ENCODE measurements at places on chromosomes 16 and 17. TPM values are rescaled to one million over a fixed set of nuclear protein-coding genes. Genes with fewer than 3 reads are reported as not detected.
A peak's percentile ranks its signal among the peaks of the same experiment; 100 is the strongest.

Gene KRT20
- not detected for polyA plus RNA-seq

Gene PPM1E
- polyA plus RNA-seq, result not detected

Gene SLC47A1
- not detected for polyA plus RNA-seq

Gene TMC8
- 76.0 TPM for polyA plus RNA-seq

Gene TAT
- polyA plus RNA-seq, result 0.06 TPM

Gene MLLT6
- 6.7 TPM for polyA plus RNA-seq

Gene PIPOX
- polyA plus RNA-seq, result 1.4 TPM

Gene ZSCAN10
- not detected for polyA plus RNA-seq

Gene GRB2
- 152 TPM for polyA plus RNA-seq

- H3K4me3 ChIP-seq, result no peak overlapping the region
- no peak overlapping the region for H3K27ac ChIP-seq
- H3K27me3 ChIP-seq, result no peaks in the 10 kb centered on the region
- H3K4me1 ChIP-seq, result no peaks in the 10 kb centered on the region
- DNase-seq, result no peak
These were observed 276.4 kb downstream of the SOX9 start for GRCh38 chr17:72397223-72397667.

- H3K27me3 ChIP-seq, result no peaks in the 10 kb centered on the region
- no peak overlapping the region for H3K27ac ChIP-seq
- no peak for DNase-seq
- no peaks in the 10 kb centered on the region for H3K36me3 ChIP-seq
- no peak overlapping the region for H3K4me3 ChIP-seq
- no peaks in the 10 kb centered on the region for H3K4me1 ChIP-seq
These were observed 15.7 kb upstream of the MLKL start for GRCh38 chr16:74716355-74716754.

DNA sequence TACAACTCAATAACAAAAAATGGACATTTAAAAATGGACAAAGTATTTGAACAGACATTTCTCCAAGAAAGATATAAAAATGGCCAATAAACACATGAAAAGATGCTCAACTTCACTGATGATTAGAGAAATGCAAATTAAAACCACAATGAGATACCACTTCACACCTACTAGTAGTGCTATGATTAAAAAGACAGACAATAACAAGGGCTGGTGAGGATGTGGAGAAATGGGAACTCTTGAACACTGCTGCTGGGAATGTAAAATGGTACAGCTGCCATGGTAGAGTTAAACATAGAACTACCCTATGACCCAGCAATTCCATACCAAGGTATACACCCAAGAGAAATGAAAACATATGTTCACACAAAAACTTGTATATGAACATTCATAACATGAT lies 24.9 kb downstream of the CFAP97D1 start:
- no peaks in the 10 kb centered on the region for H3K4me1 ChIP-seq
- H3K27me3 ChIP-seq, result peaks cover 18% of the 10 kb centered on the region
- no peaks in the 10 kb centered on the region for H3K36me3 ChIP-seq
- H3K4me3 ChIP-seq, result no peak overlapping the region

- H3K27ac ChIP-seq, result no peak overlapping the region
- DNase-seq, result no peak
- peaks cover 3% of the 10 kb centered on the region for H3K27me3 ChIP-seq
- H3K36me3 ChIP-seq, result no peaks in the 10 kb centered on the region
- no peak overlapping the region for H3K4me3 ChIP-seq
These were observed 156.8 kb upstream of the CDH13 start for GRCh38 chr16:82470016-82470415.

DNA sequence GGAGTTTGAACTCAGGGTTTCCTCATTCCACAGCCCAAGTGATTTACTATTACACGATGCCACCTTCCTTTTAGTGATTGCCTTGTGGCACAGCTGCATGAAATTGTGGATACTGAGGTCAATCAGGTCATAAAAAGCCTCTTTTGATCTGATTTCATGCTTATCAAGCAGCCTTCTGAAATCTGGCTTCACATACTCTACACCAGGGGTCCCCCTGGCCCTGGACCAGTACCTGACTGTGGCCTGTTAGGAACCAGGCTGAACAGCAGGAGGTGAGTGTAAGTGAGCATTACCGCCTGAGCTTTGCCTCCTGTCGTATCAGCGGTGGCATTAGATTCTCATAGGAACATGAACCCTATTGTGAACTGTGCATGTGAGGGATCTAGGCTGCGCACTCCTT lies 13.8 kb downstream of the SLFN5 start:
- H3K4me1 ChIP-seq, result peaks cover 80% of the 10 kb centered on the region
- peaks cover 77% of the 10 kb centered on the region for H3K36me3 ChIP-seq
- H3K4me3 ChIP-seq, result no peak overlapping the region
- no peaks in the 10 kb centered on the region for H3K27me3 ChIP-seq
- no peak for DNase-seq
- H3K27ac ChIP-seq, result peak overlapping the region; percentile 47

- no peaks in the 10 kb centered on the region for H3K27me3 ChIP-seq
- H3K4me3 ChIP-seq, result peak overlapping the region; percentile 17
- no peak overlapping the region for H3K27ac ChIP-seq
- H3K36me3 ChIP-seq, result peaks cover 3% of the 10 kb centered on the region
- peaks cover 25% of the 10 kb centered on the region for H3K4me1 ChIP-seq
These were observed 228.7 kb downstream of the MSI2 start for GRCh38 chr17:57484826-57485565.

DNA sequence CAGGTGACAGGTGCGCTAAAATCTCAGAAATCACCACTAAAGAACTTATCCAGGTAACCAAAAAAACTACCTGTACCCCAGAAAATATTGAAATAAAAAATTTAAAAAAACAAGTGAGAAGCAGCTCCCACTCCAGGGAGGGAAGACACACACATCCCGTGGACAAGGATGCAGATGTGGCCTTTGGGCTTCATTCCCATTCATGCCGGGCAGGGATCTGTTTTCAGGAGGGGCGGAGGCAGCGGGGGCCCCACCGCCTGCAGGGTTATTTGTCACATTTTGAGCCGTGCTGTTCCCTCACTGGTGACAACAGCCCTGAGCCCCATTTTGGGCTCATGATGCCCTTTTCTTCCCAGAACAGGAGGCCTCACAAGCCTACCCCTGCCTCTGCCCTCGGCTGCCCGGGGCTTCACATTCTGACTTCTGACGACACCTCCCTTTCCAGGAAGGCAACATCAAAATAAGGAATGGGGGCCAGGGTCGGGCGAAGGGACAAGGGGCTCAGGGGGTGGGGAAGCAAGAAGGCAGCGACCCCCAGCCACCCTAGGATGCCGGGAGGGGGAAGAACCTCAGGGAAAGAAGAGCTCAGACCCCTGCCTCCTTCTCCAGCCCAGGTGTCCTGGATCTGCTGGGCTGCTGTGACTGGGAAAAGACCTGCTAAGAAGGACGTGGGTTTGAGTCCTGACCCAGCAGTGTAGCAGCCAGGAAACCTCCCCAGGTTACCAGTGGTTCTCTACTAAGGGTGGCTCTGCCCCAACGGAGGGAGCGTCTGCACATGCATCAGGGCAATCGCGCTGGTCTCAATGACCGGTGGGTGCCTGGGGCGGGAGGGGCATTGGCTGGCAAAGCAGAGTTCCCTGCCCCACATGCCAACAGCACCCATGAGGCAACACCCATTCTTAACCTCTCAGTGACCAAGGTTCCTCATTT lies 2.3 kb upstream of the CD79B start:
- peaks cover 26% of the 10 kb centered on the region for H3K4me1 ChIP-seq
- H3K27me3 ChIP-seq, result no peaks in the 10 kb centered on the region
- H3K27ac ChIP-seq, result no peak overlapping the region
- H3K36me3 ChIP-seq, result peaks cover 8% of the 10 kb centered on the region
- H3K4me3 ChIP-seq, result no peak overlapping the region

- peaks cover 36% of the 10 kb centered on the region for H3K4me1 ChIP-seq
- H3K27me3 ChIP-seq, result no peaks in the 10 kb centered on the region
- H3K27ac ChIP-seq, result no peak overlapping the region
- H3K36me3 ChIP-seq, result peaks cover 8% of the 10 kb centered on the region
These were observed 1.8 kb upstream of the APRT start for GRCh38 chr16:88813269-88814143.

DNA sequence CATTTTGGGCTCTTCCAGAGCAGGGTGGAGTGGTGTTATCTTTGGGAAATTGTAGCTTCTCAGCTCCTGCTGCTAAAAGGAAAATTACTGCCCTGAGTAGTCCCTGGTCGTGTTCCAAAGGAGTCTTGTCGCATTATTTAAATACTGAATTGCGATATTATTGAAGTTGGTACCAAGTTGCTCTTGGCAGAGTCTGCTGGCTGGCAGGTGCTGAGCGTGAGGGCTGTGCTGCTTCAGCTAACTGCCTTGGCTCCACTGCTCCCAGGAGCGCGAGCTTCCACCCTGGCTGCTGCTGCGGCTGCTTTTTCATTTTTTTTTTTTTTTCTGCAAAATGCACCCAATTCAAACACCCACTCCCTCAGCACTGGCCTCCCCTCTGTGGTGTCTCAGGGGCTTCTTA lies 289.8 kb downstream of the MAF start:
- H3K27ac ChIP-seq, result no peak overlapping the region
- no peak overlapping the region for H3K4me3 ChIP-seq
- H3K4me1 ChIP-seq, result peaks cover 5% of the 10 kb centered on the region
- no peaks in the 10 kb centered on the region for H3K27me3 ChIP-seq

DNA sequence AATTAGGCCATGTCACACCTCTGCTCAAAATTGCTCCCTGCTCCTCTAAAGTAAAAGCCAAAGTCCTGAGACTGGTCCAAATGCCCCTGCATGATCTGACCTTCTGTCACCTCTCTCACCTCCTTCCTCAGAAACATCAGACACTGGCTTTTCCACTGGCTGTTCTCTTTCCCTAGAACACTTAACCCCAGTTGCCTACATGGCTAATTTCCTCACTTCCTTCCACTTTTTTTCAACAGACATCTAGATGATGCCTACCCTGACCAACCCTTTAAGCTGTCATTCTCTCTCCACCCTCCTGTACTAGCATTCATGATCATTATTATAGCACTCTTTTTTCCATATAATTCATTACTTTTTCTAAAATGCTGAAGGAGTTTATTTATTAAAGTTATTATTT lies 31.0 kb downstream of the CCT6B start:
- H3K4me3 ChIP-seq, result no peak overlapping the region
- no peak for DNase-seq
- H3K4me1 ChIP-seq, result no peaks in the 10 kb centered on the region
- no peak overlapping the region for H3K27ac ChIP-seq

GRCh38 chr17:82058230-82058854 lies 6.6 kb downstream of the GPS1 start:
- no peak overlapping the region for H3K4me3 ChIP-seq
- no peak for DNase-seq
- H3K27ac ChIP-seq, result no peak overlapping the region

GRCh38 chr16:67525176-67525860 lies 3.3 kb upstream of the RIPOR1 start:
- H3K27me3 ChIP-seq, result peaks cover 2% of the 10 kb centered on the region
- H3K36me3 ChIP-seq, result no peaks in the 10 kb centered on the region
- no peak for DNase-seq
- H3K4me3 ChIP-seq, result no peak overlapping the region

- H3K36me3 ChIP-seq, result no peaks in the 10 kb centered on the region
- no peak for DNase-seq
- no peaks in the 10 kb centered on the region for H3K4me1 ChIP-seq
- no peaks in the 10 kb centered on the region for H3K27me3 ChIP-seq
- H3K4me3 ChIP-seq, result no peak overlapping the region
- H3K27ac ChIP-seq, result no peak overlapping the region
These were observed 15.4 kb downstream of the CIBAR2 start for GRCh38 chr16:85096921-85097320.

GRCh38 chr17:82108038-82108437 lies 10.0 kb upstream of the FASN start:
- DNase-seq, result no peak
- H3K27me3 ChIP-seq, result no peaks in the 10 kb centered on the region
- H3K4me3 ChIP-seq, result no peak overlapping the region
- no peaks in the 10 kb centered on the region for H3K36me3 ChIP-seq
- peaks cover 30% of the 10 kb centered on the region for H3K4me1 ChIP-seq

GRCh38 chr16:56628486-56629350 lies 3.1 kb downstream of the MT1E start:
- no peaks in the 10 kb centered on the region for H3K36me3 ChIP-seq
- no peak overlapping the region for H3K4me3 ChIP-seq
- H3K4me1 ChIP-seq, result peaks cover 27% of the 10 kb centered on the region
- H3K27ac ChIP-seq, result no peak overlapping the region
- H3K27me3 ChIP-seq, result peaks cover 11% of the 10 kb centered on the region

- H3K4me3 ChIP-seq, result no peak overlapping the region
- DNase-seq, result peak; percentile 47
- H3K36me3 ChIP-seq, result peaks cover 10% of the 10 kb centered on the region
- peaks cover 70% of the 10 kb centered on the region for H3K4me1 ChIP-seq
These were observed 32.7 kb downstream of the NFATC3 start for GRCh38 chr16:68117884-68118283.
